ENCODE measurements at places on chromosomes 12 and 14.

GRCh38 chr12:40831916-40832315, 139.7 kb downstream of the CNTN1 start:
- no peak for DNase-seq

GRCh38 chr12:26767865-26768264, 65.1 kb downstream of the ITPR2 start:
- no peak for DNase-seq

DNA sequence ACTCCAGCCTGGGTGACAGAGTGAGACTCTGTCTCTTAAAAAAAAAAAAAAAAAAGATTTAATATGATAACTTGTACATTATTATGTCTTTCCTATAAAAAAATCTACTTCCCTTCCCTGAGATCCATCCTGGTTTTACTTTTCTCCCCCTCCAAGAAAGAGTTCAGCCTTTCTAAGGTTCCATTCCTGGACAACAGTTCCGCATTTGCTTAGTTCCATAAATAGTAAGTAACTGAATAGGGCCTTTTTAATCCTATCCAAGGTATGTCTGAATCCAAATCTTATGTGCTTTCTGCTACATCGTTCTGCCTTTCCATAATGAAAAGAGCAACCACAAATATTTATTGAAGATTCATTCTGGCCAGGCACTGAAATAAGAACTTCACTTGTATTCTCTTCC, 187.8 kb downstream of the DACT1 start:
- DNase-seq: no peak

- peak; percentile 55 for DNase-seq
Observed at GRCh38 chr12:57152639-57153038, 5.2 kb upstream of the LRP1-AS start.

DNA sequence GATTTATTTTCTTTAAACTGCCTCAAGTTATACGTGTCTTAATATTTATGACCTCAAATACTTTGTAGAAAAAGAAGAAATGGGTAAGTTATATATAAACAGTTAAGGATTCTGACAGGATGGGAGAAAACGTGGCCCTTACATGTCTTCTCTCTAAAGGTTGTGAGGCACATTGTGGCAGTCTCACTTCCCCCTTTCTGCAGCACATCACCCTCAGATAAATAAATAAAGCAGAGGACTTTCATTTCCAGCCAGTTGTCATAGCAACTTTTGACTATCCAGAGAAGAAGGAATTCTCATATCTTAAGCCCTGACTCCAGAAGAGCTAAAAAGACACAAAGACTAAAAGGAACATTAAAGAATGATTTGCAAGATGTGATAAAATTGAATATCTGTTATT, 28.8 kb upstream of the CEP83 start:
- DNase-seq: no peak

DNA sequence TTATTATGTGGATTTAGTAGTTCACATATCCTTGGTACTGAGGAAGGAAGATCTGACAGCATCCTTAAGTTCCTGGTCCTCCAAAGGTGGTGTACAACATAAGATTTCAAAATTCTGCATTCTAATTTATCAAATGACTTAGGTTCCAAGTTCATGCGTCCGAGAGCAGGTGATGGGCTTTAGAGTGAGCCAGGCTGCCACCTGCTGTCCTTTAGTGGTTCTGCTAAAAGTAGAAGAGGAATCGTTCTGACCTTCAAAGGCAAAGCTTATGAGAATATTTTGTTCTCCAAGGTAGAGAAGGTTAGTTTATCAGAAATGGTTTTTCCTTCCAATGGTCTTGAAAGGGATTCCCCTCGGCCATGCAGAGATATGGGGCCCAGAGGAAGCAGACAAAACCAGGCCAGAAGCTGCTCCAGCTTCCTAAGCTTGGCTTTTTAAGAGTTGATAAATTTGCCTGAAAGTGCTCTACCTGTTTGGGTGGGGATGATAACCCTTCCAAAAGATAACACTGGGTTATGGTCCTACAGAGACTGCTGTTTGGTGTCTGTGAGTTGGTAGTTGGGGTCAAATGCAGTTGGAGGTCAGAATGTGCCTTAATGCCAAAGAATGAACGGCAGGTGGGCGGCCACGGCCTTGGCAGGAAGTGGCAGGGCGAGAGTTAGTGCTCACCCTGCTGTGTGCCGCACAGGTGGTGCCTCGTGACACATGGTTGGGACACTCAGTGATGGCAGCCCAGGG, 29.1 kb upstream of the LRTM2 start:
- peak; percentile 21 for DNase-seq

GRCh38 chr12:112671564-112671963, 120.0 kb upstream of the RPH3A start:
- no peak for DNase-seq

DNA sequence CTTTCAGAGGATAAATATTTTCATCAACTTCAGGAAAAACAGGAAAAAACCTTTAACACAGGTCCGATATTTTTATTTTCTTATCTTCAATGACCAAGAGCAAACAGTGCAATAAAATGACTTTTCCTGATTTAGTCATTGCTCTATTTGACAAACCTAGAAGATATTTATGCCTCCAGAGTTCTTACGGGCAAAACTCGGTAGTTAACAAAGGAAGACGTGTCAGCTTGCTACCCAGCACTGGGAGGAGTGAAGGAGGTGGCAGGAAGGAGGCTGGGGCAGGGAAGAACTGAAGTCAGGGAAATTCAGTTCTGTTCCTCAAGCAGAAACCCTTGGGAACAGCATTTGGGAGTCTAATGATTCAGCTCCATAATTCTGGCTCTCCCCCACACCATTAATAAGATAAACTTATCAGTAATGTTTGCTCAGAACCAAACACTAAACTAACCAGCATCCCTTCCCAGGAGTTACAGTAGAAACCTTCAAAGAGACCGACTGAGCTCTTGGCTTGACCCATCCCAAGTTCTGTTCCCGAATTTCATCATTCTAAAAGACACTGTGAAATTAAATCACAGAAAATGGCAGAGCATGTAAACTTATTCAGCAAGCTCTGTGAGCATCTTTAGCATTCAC, 163.3 kb downstream of the APAF1 start:
- no peak for DNase-seq

- DNase-seq: no peak
Observed at GRCh38 chr12:76060111-76060510, 24.4 kb downstream of the NAP1L1 start.

- peak; percentile 46 for DNase-seq
Observed at GRCh38 chr14:30620178-30620577, 1.9 kb upstream of the SCFD1 start.

GRCh38 chr14:45251912-45252311, 1.1 kb downstream of the MIS18BP1 start:
- peak; percentile 5 for DNase-seq

DNA sequence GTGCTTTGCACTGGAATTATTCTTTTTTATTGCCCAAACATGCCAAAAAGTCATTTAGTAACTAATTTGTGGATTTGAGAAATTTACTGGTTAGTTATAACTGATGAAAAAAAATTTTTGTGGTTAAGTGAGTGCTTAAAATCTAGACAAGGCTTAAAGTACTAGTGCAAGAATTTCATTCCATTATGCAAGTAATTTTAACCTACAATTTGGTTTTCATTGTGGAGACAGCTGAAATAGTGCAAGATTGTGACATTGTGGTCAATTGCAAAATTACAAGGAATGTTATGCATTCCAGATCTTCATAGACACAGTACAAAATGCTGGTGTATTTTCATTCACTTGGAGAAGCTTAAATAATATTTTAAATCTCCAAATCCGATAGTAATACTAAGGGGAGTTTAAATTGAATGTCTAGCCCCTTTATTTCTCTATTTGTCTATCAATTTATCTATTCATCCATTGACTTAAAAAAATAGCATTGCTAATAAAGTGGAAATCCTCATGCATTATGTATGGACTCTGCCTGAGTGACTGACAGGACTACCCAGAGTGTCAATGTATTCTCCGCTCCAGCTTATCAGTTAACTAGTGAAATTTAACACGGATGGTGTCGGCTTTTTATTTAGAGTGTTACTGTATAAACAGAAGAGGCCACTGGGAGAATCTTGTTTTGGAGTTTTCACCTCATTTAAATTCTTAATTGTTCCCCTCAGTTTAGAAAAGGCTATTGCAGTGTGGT, 125.9 kb downstream of the ALX1 start:
- DNase-seq: no peak

- DNase-seq: no peak
Observed at GRCh38 chr12:22287101-22287500, 47.4 kb downstream of the ST8SIA1 start.

DNA sequence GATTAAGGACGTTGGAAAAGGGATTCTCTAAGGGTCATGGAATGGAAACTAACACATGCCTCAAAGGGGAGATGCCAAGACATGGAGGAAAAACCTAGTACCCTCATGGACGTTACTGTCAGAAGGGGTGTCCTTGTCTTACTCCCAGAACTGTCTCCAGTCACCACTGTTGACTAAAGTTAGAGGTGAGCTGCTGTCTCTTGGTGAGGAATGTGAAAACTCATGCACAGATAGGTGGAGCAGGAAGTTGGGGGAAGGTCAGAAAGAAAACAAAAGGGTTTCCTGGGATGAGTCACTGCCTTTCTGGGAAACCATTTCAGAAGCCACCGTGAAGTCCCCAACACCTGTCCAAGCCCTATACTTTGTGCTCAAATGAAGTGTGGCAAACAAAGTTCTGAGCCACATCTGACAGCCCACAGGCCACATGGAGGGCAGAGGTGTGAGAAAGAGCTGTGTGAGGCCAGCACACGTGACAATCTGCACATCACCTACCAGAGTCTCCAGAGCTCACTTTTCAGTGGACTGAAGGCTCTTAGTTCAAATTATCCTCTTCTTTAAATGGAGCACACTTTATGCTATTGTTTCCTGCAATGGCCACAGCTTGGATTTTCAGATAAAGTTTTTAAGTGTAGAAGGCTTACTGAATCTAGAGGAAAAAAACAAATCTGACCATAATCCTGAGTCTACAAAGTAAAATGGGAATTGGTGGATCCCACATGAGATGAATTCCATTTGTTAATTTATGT, 92.9 kb upstream of the EGLN3 start:
- DNase-seq: peak; percentile 80

GRCh38 chr12:2183556-2184541, 131.1 kb downstream of the CACNA1C start:
- DNase-seq: no peak

Measured in A172 (cell line).